ENCODE measurements at places on chromosomes 12 and 14. TPM values are rescaled to one million over a fixed set of nuclear protein-coding genes. Genes with fewer than 3 reads are reported as not detected.

The RHOJ gene
- total RNA-seq: 16.2 TPM

DNA sequence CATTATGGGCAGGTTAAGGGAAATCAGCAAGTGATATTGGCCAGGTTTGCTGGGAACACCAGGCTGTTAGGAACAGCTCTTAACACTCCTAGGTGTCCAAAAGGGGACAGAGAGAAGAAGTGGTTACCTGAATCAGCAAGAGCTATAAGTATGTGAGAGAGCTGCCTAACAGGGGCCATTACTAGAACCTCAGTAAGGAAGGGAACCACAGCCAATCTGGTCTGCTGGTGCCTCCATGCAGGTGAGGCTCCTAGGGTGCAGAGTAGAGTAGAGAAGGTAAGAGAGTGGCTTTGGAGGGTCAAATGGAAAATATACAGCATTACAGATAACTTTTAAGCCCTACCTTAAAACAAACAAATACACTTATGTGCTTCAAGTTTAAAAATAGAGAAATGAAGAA lies 36.6 kb upstream of the CCT2 start:
- DNase-seq: no peak

GRCh38 chr14:89201645-89202044 lies 215.4 kb downstream of the FOXN3 start:
- no peak for DNase-seq

The SLCO1B1 gene
- total RNA-seq: not detected

The IL22 gene
- 0.82 TPM for total RNA-seq

DNA sequence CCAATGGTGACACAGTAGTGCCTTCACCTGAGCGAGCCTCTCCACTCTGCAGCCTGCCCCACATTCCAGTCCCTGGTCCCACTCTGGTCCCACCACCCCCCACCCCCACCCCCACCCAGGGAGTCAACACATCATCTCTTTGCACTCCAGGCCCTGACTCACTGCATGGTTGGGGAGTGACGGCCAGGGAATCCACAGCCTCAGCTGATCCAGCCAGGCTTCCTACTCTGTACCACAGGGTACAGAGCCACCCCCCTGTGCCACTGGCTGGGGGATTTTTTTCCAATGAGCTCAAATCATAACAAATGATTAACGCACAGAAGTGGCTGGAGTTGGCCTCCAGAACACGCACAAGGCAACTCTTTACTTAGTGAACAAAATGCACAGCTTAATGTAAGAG lies 233.7 kb downstream of the NTF3 start:
- DNase-seq: no peak

DNA sequence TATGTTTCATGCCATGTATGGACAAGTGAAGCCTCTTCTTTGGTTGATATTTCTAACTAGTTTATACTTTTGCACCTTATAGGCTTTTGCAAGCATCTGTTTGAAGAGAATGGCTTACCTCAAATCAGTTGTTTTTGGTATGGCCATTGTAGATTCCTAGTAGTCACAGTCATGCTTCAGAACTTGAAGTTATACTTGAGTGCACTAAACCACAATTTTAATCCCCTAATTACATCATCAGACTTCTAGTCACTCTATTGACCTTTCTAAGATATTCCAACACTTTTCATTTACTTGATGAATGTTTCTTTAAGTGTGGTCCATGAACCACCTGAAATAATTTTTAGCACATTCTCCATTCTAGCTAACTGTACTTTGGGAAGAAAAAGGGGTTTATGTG lies 18.6 kb upstream of the KLRB1 start:
- DNase-seq: no peak

DNA sequence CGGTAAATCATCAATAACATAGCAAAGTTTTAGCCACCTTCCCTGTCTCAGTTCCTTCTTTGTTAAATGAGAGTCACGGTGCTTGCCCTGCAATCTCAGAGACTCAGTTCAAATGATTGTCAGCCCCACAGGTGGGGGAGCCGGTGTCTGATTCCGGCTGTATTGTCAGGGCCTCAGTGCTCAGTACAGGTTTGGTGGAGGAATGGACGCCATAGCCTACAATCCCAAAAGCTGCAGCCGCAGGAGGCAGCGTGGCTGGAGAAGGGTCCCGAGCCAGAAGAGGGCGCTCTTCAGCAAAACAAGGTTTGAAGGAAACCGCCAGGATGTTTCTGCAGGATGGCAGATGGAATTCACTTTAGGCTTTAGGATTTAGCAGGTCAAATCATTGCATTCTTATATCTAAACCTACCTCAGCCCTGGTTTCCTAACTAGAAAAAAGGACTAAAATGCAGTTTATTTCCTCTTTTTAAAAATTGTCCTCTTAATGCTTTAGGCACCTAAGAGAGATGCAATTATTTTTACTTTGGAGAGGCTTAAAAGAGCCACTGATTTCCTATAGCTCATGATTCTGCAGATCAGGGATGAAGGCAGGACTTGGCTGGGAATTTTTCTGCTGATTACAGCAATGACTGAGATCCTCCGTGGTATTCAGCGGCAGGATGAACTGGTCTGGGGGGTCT lies 29.2 kb downstream of the FOS start:
- DNase-seq: peak; percentile 79

The MAP3K9 gene
- total RNA-seq: 27.7 TPM

The NFATC4 gene
- total RNA-seq: 16.8 TPM

GRCh38 chr14:83253870-83254269 lies 1720.2 kb upstream of the SEL1L start:
- DNase-seq: no peak

DNA sequence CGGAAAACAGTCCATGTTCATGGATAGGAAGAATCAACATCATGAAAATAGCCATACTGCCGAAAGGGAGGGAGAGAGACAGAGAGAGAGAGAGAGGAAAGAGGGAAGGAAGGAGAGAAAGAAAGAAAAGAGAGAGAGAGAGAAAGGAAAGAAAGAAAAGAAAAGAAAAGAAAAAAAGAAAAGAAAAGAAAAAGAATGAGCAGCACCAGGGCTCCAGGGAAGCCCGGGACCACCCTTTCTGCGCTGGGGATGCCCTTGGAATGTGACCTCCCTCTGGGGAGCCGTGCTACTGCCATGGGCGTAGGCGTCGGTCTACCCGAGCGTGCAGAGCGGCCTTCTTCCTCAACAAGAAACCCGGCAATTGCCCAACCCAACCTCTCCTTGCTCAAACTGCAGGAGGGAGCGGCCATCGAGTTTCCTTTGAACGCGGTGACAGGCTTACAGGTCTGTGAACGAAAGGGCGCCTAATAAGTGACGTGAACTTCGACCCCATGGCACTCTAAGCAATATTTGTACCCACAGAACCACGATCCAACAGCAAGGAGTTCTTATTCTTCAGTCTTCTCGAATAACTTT lies 16.9 kb downstream of the OR6S1 start:
- DNase-seq: no peak

DNA sequence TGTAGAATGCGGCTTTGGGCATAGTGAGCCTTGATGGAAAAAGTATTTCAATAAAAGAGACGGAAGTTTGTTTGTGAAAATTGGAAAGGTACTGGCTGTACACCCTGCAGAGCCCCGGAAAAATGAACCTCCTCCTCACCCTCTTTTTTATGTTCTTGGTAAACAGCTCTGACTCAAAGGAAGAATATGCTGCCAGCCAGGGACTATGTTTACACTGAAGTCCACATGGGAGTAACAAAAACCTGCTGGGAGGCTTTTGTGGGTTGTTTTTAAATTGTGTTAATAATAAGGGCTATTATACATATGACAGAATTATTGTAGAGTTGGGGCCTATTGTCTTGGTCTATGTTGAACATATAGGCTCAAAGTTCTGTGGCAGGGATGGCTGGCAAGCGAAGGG lies 70.7 kb downstream of the TTC8 start:
- no peak for DNase-seq

The CLECL1 gene
- total RNA-seq: not detected

- DNase-seq: no peak
Observed at GRCh38 chr12:15044471-15044870, 71.6 kb downstream of the PDE6H start.

- no peak for DNase-seq
Observed at GRCh38 chr14:50089208-50089607, 27.2 kb downstream of the VCPKMT start.

- no peak for DNase-seq
Observed at GRCh38 chr14:59823179-59823578, 47.4 kb downstream of the RTN1 start.
